Left ventricle myocardium inferior (tissue), 1 donor: ENCODE measurements at places on chromosomes 5 and 9. TPM values are rescaled to one million over a fixed set of nuclear protein-coding genes. Genes with fewer than 3 reads are reported as not detected.

MSX2 gene
- 2.3 TPM for total RNA-seq

SKIC3 gene
- 62.0 TPM for total RNA-seq

NDFIP1 gene
- 62.1 TPM for total RNA-seq

PCDHGC4 gene
- 1.8 TPM for total RNA-seq

KCNN2 gene
- 7.2 TPM for total RNA-seq

PTPRD gene
- 15.6 TPM for total RNA-seq

SMIM32 gene
- total RNA-seq, result not detected

TERT gene
- not detected for total RNA-seq

SPINK13 gene
- total RNA-seq, result not detected

GDA gene
- 0.85 TPM for total RNA-seq
